ENCODE measurements at places on chromosomes 1 and 21.

DNA sequence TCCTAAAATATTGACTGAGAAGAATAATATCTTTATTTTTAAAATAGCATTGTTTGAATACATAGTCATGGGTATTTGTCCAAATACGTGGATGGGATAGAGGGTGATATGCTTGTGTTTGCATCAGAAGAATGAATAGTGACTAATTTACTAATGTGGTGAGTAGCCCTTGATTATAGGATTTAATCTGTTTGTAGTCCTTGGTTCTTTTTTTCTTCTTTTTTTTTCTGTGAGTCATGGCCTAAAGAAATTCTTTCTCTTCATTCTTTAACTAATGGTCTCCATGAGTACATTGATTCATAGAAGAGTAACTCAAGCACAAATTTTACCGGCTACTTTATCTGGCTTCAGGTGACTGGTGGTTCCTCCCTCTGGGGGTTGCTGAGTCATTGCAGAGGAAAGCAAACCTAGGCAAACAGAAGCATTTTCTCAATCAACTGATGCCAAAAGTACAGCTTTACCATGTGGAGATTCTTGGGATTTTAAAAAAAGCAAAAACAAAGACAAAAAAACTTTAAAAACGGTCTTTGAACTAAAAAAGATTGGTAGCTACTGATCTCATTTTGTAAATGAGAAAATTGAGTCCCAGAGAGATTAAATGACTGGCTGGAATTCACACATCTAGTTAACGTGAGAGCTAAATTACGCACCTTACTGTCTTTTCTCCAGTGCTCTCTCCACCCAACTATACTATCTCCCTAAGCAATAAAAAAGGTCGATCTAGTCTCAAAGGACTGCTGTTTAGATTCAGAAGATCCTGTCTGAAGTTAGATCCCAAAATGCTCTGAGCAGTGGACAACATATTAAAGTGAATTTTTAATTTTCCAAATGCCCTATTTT, 40.5 kb downstream of the AK5 start:
- no peak for DNase-seq

- DNase-seq = no peak
Measured at GRCh38 chr1:114517348-114517747, 6.3 kb upstream of the TRIM33 start.

- DNase-seq = no peak
Measured at GRCh38 chr1:207923121-207923520, 12.2 kb upstream of the CD34 start.

- DNase-seq = no peak
Measured at GRCh38 chr1:110039641-110040040, 5.2 kb downstream of the STRIP1 start.
